ENCODE measurements at places on chromosomes 7 and 10.
A peak's percentile ranks its signal among the peaks of the same experiment; 100 is the strongest.

GRCh38 chr7:24880886-24881285 lies 99.1 kb downstream of the OSBPL3 start:
- DNase-seq = no peak

GRCh38 chr10:63373176-63373575 lies 92.6 kb downstream of the JMJD1C start:
- DNase-seq = no peak

DNA sequence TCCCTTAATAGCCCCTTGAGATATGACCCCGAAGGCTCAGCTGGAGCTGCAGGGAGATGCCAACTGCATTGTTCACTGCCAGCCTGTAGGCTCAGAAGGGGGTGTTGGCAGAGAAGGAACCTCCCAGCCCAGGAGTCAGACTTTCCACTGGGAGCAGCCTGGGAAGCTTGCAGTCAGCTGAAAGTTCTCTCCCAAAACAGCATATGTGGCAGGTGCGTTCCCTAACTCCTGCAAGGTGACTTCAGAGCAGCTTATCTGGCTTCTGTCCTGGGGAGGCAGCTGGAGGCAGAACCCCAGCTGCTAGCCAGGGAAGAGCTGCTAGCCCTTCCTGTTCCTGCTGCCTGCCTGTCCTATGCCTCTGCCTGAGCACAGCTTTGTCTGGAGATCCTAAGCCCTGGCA lies 8.1 kb downstream of the SFTPA2 start:
- no peak for DNase-seq

DNA sequence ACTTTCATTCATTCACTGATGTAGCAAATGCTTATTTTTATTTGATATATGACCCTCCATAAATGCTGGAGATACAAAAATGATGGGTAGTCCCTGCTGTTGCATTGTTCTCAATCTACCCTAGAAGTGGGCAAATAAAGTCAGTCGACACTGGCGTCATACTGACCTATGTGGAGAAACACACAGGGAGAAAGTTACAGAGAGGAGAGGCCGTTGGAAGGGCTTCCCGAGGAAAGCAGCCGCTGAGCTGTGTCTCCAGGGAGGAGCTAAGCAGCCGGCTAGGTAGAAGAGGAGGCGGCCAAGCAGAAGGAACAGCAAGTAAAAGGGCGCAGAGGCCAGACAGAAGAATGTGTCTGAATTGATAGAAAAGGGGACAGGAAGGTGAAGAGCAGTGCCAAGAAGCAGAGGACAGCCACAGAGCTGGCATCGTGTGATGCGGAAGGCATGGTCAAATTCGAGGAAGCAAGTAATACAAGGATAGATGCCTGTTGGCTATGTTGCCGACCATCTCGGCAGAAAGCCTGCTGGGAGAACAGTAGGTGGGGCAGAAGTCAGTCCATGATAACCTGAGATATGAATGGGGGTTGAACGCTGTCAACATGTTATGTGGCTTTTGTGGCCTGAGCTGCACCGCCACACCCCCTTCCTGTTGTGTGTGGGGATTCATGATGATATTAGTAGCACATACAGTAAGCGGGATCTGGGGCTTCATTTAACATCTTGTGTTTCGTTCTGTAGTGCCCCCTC lies 25.9 kb downstream of the ST8SIA6 start:
- peak; percentile 69 for DNase-seq

DNA sequence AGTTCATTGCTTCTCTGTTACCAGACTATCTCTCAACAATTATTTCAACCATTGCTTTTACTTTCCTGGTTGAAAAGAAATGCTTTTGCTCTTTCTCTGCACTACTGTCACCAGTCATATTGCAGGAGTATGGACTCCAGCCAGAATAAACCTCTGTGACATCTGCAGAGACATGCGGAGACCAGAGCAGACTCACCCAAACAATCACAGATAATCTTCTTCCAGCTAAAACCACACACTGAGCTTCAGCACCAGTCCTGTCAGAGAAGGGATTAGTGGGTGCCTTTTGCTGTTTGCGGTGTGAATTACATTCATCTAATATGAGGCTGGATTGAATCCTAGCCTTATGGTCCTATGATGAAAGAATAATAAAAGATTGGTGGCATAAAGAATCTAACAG lies 258.6 kb downstream of the CNTNAP2 start:
- no peak for DNase-seq

DNA sequence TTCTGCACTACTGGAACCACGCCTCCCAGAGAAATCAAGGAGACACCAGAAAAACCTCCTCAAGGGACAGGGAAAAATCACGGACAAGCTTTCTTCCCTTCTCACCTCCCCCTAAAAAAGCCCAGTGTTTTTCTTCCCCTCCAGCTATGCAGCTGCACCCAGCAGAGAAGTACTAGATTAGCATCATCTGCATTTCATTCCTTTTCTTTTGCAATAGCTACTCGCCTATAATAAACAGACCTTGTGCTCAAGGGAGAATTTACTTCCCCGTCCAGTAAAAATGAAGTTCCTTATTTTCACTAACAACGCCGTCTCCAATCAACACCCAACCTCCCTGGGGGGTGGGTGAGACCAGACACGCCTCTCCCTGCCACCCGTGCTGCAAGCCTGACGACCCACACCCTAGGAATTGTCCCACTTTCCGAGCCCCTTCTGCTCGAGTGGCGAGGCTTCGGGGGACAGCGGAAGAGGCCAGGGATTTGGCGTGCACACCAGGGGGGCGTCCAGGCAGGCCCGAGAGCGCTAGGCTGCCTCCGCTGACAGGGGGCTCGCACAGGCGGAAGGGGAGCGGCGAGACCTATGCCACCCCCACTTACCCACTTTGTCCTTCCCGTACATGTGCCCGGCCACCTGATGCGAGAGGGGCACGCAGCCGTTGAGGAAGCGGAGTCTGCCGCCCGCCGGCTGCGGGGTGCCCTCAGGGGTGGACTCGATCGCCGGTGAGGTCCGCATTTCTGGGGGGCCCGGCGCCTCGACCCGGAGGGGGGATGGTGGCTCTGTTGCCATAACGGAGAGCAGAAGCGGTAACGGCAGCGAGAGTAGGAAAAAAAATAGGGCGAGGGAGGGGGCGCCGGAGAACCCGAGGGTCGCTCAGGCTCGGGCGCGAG lies 625 bp downstream of the IPMK start:
- DNase-seq = peak; percentile 74

DNA sequence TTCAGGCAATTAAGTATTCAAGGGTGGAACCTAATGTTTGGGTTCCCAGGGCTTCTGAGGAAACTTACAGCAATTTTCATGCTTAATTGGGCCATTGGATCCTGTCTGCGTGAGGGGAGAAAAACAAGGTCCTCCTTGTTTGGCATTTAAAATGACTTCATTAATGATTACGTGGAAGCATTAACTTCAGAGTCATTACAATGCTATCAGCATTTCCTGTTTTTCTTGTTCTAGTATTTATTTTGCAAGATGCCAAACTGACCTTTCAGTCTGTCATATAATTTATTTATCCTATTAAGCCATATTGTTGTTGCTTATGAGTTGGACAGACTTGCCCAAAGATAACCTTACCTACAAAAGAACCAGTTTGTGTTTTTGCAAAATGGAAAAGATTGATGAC lies 324.1 kb upstream of the LRRN3 start:
- no peak for DNase-seq

DNA sequence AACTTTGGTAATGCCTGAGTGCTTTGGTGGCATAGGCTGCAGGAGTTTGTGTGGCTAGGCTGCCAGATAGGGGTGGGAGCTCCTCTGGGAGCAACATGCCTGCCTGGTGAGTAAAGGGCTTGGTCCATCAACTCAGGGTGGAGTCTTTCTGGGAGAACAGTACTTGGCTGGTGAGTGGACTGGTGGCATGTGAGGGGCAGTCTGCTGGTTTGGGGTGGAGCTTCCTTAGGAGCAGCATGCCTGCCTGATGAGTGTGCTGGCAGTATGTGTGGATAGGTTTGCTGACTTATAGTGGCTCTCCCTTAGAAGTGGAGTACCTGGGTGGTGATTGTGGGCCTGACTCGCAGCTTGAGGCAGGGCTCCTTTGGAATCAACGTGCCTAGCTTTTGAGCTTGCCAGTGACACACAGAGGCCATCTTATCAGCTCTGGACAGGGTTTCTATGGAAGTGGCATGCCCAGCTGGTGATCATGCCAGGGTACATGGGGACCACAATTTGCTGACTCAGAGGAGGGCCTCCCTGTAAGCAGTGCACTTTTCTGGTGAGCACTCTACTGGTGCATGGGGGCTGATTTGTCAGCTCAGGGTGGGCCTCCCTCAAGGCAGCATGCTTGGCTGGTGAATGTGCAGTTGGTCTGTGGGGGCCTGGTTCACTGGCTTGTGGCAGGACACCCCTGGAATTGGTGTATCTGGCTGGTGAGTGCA lies 35.0 kb upstream of the SRI start:
- no peak for DNase-seq

DNA sequence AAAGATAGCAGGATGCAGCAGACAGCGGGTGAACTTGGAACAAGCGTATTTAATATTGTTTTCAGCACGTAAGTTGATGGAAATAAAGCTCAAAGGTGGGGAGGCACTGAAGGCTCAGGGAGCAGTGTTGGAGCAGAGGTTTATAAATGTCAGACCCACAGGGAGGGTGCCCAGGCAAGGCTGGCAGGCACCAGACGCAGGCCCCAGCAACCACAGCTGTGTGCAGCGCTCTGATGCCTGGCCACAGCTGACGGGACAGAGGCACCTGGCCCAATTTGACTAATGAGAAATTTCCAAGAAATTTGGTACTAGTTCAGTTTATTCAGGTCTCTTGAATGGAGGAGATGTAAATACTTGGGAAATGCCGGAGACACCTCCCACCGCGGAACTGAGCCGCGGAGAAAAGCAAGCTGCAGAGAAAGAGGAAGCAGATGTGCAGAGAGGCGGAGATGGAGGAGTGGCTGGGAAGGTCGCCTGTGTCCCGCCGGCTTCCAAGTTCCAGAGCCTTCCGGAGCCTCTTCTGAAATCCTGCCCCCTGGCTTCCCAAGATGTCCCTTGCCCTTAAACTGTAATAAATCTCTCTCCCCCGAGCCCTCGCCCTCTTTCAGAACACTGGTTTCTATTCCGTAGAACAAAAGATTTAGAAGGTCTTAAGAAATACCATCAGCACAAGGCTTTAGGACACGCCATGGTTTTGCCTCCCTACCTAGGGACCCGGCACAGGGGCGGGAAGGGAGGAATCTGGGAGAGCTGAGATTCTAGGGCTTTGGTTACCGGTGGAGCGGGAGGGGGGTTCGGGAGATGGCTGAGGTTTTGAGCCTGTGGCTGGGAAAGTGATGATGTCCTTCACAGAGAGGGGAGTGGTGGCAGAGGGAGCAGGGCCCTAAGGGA lies 38.4 kb upstream of the PLXNA4 start:
- no peak for DNase-seq

GRCh38 chr7:35424869-35425495 lies 171.1 kb upstream of the TBX20 start:
- peak; percentile 30 for DNase-seq

DNA sequence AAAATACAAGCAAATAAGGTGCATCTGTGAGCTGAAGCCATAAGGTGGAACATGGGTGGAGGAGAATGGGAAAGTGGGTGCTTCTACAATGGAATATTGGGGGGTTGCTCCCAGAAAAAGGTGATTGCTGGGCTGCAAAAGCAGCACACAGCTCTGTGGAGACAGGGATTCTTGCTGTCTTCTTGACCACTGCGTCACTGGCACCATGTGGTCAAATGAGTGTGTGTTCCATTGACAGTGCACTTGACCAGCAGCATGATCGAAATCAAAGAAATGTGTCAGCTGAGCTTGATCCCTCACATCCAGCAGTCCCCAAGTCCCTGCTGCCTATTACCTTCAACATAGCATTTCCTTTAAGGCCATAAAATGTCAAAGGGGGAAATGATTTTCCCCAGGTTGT lies 56.2 kb downstream of the GPR26 start:
- no peak for DNase-seq

DNA sequence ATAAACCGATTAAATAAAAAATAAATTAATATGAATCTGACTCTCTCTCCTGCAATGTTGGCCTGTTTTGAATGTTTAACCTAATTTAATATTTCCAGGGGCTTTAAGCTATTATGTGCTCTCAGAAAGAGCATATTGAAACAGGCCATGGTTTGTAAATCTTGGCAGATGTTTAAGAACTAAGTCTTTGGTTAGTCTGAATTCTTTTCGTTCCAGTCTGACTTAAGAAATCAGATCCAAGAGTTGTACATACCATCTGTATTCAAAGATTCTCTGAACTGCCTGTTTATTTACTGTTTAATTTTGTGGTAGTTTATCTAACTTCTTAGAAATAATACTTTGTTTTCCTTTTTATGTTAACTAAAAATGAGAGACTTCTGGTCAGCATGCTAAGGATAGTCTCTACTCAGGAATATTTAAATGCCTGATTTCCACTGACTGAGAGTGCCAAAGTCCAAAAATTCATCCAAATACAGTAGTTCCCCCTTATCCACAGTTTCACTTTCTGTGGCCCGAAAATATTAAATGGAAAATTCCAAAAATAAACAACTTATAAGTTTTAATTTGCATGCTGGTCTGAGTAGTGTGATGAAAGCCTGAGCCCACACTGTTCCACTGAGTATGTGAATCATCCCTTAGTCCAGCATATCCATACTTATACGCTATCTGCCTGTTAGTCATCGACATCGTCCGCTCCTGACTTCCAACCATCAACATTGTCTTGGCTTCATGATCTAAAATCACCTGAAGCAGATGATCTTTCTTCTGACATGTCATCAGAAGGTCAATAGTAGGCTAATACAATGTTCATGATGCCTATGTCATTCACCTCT lies 238.1 kb upstream of the CSTF2T start:
- no peak for DNase-seq

DNA sequence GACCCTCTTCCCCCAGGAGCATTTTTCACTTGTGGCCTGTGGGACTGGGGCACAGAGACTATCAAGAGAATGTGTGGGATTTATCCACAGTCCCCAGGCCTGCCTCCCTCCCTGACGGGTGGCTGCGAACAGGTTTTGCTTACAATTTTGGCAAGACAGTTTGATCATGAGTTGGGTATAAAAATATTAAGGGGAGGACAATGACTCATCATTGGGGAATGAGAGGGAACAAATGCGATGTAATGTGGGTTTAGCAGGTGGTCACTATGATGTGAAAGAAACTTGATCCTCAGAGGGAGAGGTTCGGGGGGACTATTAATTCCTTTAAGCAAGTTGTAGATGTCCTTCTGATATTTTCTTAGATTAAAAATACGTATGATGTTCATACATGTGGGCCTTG lies 52.2 kb downstream of the EMX2 start:
- DNase-seq = no peak

GRCh38 chr10:1543596-1543995 lies 193.7 kb downstream of the ADARB2 start:
- DNase-seq = no peak

GRCh38 chr10:122163174-122164022 lies 107.7 kb upstream of the BTBD16 start:
- no peak for DNase-seq

GRCh38 chr10:99612167-99612831 lies 7.9 kb downstream of the SLC25A28 start:
- DNase-seq = no peak

DNA sequence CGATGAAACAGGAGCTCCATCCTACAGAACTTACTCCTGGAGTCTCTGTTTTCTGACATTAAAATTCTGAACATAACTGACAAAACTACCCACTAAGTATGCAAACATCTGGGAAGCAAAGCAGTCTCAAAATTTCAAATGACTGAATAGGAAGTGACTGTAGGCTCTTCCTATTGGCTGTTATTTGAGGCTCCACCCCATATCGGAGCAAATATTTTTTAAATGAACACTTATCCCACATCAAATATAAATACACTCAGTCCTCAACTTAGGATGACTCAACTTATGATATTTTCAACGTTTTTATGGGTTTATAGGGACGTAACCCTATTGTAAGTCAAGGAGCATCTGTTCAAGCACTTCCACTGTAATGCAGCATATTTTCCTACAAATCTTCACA lies 8.8 kb downstream of the HSPA12A start:
- DNase-seq = no peak

All from CD4-positive, alpha-beta T cell treated with Interferon gamma for 1 hour (primary cell).